ENCODE measurements at places on chromosomes 12 and 14.

DNA sequence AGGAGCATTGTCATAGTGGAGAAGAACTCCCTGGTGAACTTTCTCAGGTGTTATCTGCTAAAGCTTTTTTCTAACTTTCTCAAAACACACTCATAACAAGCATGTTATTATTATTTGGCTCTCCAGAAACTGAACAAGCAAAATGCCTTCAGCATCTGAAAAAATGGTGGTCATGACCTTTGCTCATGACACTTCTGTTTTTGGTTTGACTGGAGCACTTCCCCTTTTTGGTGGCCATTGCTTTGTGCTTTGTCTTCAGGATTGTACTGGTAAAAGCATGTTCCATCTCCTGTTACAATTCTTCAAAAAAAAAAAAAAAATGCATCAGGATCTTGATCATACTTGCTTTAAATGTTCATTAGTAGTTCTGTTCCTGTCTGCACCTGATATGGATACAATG lies 1241.6 kb upstream of the USP15 start:
- no peak for DNase-seq

DNA sequence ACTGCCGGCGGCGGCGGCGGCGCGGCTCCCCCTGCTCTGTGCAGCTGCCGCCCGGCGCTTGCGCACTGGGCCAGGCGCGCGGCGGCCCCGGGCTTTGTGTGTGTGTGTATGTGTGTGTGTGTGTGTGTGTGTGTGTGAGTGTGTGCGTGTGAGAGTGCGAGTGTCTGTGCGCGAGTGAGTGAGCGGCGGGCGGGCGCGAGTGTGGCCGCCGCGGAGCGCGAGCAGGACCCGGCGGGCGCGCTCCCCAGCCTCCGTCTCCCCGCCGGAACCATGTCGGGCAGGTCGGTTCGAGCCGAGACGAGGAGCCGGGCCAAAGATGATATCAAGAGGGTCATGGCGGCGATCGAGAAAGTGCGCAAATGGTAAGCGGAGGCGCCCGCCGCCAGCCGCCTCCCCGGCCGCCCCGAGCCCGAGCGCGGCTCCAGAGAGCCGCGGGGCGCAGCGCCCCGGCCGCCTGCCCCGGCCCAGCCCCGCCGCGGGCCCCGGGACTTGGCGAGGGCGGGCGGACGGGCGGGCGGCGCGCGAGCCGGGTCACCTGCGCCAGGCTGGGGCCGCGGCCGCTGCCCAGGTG lies at the start of gene BCL7A:
Gene BCL7A, plus strand, starts transcription at position 63 of the 571 bp plus-strand sequence. Its CDS starts 208 bp downstream, at position 271.
- no peak for DNase-seq

DNA sequence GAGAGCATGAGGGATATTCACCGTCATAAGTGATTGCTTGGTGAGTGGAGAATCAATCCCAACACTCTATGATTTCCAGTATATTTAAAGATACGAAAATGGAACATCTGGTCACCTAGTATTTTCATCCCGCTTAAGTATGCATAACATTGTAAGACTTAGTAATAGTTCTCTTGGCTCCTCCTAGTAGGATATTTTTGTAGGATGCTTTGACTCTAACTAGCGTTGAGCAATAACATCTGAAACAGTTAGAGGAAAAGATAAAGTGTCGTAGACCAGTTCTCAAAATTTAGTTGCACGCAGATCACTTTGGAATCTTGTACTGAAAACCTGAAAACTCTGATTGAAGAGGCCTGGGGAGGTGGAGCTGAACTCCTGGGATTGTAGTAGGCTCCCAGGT lies 7.6 kb downstream of the SAMD4A start:
- no peak for DNase-seq

DNA sequence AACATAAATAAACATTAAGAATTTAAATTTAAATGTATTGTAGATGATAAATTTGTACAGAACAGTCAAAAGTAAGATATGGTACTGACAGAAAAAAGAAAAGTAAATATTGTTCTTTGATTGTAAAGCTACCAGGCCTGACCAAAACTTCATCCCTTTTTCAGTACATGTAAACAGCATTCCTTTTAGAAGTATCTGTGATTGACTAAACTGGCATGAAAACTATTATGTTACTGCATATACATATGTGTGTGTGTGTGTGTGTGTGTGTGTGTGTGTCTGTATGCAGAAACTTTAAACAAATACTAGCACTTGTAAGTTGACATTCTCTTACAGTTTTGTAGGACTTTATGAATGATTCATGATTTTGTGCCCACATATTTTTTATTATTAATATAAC lies 270.9 kb downstream of the C12orf50 start:
- no peak for DNase-seq

DNA sequence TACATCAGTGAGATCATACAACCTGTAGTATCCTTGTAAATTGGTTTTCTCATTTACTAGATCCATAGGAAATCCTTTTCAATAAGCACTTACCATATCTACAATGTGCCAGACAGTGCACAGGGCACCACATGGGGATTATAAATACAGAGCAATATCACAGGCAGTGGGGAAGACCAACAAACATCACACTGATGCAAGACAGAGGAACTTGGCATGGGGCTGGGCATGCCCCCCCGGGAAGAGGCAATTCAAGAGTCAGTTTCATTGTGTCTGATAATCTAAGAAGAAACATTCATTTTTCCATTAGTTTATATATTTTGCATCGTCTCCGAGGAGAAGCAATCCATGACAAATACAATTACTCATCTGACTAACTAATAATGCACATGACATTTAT lies 16.2 kb downstream of the NT5DC3 start:
- DNase-seq: no peak

DNA sequence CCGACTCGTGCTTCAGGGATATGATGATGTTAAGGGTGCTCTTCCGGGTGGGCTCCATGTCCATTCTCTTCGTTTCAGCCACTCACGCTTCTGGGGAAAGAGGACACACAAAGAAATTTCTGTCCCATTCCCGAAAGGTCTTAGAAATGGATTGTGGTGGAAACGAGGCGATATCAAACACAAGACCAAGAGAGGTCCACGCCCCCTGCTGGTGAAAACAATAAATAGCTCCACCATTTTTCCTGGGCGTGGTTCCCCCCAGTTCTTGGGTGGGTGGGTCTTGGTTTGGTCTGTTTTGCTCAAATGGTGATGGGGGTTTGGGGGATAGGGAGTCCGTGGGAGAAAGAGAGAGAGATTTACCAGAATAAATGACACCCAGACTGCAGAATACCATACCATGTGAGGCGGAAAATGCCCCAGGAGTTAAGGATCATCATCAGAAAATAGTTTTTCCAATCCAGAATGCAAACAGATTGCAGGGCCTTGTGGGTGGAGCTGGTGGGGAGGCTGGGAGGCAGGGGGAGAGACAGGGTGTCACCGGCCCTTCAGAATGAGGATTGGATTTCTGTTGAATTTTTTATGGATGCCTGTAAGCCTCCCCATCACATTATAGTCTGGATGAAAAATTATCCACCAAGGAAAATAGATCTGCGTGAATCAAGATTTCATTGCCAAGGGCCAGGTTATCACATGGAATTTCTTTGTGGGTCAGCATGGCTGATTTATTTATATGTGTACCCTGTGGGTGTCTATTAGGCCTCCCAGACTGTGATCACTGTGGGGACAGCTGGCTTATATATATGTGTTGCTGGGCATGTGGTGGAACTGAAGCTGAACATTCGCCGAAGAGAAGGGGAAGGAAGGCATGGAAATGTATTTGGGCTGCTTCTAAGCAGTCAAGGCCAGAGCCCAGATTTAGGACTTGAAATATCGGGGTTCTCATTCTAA lies 55.8 kb downstream of the SRRM4 start:
- DNase-seq: peak; percentile 17

GRCh38 chr12:104911942-104912341 lies 46.1 kb downstream of the SLC41A2 start:
- DNase-seq: no peak

DNA sequence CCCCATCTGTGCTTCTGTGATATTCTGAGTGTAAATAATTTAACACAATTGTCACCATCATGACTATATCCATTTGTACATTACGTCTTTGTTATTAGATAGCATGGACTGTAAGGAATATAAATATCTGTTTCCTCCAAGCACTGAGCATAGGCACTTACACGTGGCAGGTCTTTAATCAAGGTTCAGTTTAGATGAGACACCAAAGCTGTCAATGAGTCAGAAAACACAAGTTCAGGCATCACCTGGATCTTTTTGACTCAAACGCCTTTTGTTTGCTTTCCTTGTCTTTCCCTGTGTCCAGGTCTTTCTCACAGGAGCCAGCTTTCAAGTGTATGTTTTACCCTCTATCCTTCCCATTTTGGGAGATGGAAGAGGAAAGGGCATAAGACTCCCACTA lies 163.2 kb upstream of the CCDC198 start:
- no peak for DNase-seq

- DNase-seq: no peak
Measured at GRCh38 chr12:121783766-121784165, 9.7 kb downstream of the RHOF start.

DNA sequence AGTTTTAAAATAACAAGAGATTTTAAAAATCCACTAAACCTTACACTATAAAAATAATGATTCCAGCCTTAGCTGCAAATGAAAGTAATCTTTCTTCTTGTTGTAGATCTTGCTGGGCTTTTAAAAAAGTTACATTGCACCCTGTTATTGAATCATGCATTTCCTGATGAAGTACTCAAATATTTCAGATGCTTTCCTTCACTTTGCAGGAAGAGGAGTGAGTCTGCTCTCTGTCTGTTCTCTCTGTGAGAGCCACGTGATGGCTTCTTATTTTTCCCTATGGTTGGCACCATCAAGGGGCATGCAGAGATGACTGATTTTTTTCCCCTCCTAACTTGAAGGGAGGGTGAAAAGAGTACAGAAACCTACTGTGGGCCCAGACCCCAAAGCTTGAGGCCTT lies 262.7 kb downstream of the ATP23 start:
- no peak for DNase-seq

- no peak for DNase-seq
Measured at GRCh38 chr12:24307716-24308335, 358.4 kb upstream of the SOX5 start.

GRCh38 chr14:33432407-33433023 lies 493.8 kb downstream of the NPAS3 start:
- DNase-seq: no peak

DNA sequence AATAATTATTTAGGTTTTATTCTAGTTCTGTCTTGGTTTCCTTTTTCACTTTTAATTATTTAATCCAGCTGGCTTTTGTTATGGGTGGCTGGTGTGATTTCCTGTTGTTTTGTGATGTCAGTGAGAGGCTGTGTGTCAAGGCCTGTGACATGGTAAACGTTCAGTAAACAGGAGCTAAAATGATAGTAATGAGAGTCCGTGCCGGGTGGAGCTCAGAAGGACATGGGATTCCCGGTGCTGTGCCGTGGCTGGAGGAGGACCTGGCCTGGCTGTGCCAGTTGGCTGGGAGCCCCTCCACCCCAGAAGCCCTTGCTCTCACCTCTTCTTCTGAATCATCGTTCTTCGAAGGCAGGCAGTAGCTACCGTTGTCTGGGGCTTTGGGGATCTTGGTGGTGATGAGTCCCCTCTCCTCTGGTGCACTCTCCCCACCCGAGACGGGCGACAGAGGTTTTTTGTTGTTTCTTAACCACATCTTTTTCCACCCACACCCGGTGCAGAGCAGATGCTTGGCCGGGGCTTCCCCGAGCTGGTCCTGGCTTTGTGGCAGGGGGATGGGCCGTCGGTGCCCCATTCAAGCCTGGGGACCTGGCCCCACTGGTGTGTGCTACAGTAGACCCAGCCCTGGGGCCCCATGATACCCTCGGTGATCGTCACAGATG lies 29.1 kb downstream of the SH2B3 start:
- DNase-seq: no peak

GRCh38 chr12:46722394-46723185 lies 103.2 kb downstream of the SLC38A4 start:
- DNase-seq: no peak

- no peak for DNase-seq
Measured at GRCh38 chr14:94009767-94010166, 12.7 kb downstream of the CCDC197 start.

- no peak for DNase-seq
Measured at GRCh38 chr12:563250-563781, 99.9 kb downstream of the NINJ2 start.

GRCh38 chr14:72528059-72528862 lies 365.6 kb downstream of the DPF3 start:
- no peak for DNase-seq

GRCh38 chr12:12461923-12462315 lies 100.7 kb downstream of the DUSP16 start:
- no peak for DNase-seq

GRCh38 chr12:42362647-42363260 lies 36.8 kb downstream of the PPHLN1 start:
- DNase-seq: no peak

DNA sequence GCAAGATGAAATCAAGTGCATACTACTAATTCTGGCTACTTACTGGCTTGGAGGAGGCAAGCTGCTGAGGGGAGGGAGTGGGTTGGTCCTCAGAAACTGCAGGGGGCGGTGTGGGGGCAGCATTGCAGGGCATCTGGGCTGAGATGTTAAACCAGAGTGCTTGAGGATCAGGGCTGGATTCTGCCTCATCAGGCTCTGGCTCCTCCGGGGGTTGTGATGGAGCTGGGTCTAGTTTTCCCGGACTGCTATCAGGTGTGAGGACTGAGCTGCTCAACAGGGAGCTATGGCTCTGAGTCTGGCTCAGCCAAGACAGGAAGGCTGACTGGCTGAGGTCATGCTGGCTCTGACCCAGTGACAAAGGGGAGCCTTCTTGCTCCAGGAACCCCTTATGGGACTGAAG lies 28.6 kb downstream of the BAZ2A start:
- no peak for DNase-seq

DNA sequence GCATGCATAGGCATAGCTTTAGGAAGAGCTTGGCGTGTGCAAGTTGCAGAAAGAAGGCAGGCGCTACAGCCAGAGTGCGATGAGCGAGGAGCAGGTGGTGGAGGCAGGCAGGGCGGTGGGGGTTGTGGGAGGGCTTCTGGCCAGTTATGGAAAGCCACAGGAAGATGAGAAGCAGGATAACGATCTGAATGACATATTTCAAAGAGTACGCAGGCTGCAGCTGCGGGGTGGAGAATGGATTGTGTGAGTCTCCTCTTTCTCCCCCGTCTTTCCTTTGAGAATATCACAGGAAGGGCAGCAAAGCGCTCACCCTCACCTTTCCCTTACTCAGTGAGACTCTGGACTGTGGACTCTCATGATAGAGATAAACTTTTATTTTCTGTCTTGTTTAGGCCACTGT lies 48.7 kb upstream of the PLXNC1 start:
- DNase-seq: no peak

GRCh38 chr12:59700153-59700450 lies 104.3 kb downstream of the SLC16A7 start:
- DNase-seq: no peak

DNA sequence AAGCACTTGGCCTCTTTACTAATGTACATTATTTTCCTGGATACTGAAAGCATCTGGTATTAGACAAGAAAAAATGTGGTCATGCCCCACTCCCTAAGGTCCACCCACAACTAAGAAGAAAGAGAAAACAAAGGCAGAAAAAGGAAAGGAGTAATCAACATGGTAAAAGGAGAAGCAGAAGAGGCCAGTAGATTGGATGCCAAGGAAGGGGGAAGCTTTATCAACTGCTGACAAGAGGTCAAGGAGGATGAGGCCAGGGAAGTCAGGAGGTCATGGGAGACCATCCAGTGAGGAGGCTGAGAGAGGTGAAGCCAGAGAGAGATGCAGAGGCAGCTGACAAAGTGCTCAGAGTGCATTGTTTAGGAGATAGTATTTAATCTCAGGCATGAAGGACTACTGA lies 383.5 kb downstream of the ZFP36L1 start:
- no peak for DNase-seq
